Vagina (tissue), 2 donors: ENCODE measurements at places on chromosomes 12 and 14.

GRCh38 chr12:24767016-24767415, 181.9 kb downstream of the BCAT1 start:
- no peak for DNase-seq

DNA sequence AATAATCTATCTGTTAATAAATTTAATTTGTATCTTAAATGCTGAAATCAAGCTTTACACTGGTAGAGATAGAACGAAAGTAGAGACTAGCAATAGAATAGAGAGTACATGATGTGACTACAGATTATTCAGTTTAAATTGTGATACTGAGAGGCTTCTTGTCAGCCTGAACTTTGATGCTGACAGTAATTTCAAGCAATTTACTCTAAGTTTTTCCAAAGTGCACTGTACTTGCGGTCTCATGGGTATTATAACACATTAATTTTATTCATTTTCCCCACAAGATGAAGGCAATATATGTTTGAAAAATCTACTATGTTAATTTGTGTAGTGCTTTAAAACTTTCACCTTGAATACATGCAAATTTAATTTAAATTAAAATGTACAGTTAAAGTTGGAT, 914.0 kb upstream of the FBXO33 start:
- no peak for DNase-seq

GRCh38 chr14:95935228-95935822, 58.7 kb downstream of the TUNAR start:
- DNase-seq: no peak

DNA sequence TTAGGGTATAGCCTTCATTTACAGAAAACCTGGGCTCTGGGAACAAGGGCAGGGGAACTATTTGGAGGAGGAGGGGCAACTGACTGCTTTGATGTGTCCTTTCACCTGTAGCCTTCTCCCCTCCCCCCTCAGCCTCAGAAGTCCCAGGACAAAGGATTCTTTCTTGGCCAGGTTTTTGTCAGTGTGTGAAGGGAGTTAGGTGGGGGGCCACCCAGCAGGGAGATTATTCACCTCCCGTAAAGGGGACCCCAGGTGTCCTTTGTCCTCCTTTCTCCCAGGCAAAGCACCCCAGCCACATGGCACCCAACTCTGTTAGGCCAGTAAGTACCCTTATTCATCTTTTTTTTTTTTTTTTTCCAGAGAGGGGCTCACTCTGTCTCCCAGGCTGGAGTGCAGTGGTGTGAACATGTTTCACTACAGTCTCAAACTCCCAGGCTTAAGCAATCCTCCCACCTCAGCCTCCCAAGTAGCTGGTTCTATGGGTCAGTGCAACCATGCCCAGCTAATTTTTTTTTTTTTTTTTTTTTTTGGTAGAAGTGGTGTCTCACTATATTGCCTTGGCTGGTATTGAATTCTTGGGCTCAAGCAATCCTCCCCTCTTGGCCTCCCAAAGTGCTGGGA, 723 bp upstream of the NFE2 start:
- no peak for DNase-seq

- DNase-seq: no peak
Measured at GRCh38 chr14:55382483-55382882, 29.1 kb downstream of the ATG14 start.

DNA sequence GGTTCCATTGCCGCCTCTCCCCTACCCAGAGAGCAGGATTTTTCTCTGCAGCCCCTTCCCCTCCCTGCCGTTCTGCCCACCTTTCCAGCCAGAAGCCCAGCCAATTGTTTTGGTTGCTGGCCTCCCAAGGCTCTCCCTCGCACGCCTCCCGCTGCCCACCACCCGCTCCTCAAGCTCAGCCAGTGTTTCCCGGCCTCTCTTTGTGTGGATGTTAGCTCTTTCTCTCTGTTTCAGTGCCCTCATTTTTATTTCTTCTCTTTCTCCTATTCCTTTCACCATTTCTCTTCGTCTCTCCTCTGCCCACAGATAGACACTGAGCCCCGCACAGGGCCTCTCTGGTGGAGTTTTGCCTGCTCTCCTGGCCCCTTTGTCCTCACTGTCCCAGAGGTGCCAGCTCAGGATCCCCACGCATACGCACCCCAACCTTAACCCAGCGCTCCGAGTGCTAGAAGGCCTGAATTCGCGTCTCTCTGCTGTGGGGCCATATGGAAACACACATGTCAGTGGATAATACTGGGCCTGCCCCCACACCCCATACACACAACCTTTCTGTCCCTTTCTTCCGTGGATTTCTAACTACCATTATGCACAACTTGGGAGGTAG, 54.9 kb downstream of the SMUG1 start:
- no peak for DNase-seq

GRCh38 chr12:129901254-129901653, 2.6 kb downstream of the TMEM132D start:
- DNase-seq: no peak

- peak; percentile 61 for DNase-seq
Measured at GRCh38 chr12:127294651-127295210, 972.2 kb upstream of the TMEM132C start.

- DNase-seq: no peak
Measured at GRCh38 chr12:66612090-66612775, 66.6 kb downstream of the GRIP1 start.

DNA sequence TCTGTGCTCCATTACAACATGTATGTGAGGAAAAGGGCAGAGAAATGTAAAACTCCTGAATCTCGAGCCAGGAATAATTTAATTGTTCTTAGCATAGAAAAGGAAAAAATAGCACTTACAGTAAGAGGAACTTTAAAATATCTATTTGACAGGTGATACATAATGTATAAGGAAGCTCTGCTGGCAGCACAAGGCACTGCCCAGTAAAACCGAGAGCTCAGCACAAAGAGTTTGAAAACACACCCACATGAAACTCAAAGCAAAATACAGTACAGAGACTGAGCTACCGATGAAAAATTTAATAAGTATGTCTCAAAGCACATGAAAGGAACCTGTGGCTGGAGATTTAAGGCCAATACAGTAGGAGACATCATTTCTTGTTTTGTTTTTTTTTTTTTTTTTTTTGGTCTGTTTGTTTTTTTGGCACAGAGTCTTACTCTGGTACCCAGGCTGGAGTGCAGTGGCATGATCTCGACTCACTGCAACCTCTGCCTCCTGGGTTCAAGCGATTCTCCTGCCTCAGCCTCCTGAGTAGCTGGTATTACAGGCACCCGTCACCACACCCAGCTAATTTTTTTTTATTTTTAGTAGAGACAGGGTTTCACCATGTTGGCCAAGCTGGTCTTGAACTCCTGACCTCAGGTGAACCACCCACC, 19.2 kb downstream of the CLIP1 start:
- DNase-seq: no peak

GRCh38 chr12:39122562-39123204, 217.3 kb upstream of the CPNE8 start:
- DNase-seq: no peak

DNA sequence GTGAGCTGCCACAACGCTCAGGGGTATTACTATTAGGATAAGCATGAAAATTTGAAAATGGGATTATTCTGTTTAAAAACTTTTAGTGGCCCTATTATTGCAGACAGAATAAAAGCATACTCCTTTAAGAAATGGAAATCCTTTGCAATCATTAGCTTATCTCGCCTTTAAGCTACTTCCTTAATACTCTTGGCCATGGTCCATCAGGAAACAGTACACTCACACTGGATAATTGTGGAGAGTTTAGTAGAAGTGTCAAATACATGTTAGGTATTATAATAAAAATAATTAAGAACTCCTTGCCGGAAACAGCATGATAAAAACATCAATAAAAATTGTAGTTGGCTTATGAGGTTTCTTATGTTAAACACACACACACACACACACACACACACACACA, 100.4 kb upstream of the PPFIA2 start:
- no peak for DNase-seq

DNA sequence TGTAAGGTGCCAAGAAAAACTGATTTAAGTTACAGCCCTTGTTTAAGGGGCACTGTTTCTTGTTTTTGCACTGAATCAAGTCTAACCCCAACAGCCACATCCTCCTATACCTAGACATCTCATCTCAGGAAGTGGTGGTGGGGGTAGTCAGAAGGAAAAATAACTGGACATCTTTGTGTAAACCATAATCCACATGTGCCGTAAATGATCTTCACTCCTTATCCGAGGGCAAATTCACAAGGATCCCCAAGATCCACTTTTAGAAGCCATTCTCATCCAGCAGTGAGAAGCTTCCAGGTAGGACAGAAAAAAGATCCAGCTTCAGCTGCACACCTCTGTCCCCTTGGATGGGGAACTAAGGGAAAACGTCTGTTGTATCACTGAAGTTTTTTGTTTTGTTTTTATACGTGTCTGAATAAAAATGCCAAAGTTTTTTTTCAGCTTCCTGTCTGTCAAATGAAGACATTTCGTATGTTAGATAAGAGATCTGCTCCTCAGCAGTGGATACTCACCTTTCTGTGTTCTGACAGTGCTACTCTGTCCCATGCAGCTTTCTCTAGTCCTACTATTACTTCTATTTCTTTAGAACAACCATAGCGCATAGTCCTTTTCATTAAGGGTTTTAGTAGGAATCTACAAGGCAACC, 1.2 kb upstream of the PA2G4 start:
- no peak for DNase-seq

- no peak for DNase-seq
Measured at GRCh38 chr12:33438851-33439586, 600 bp downstream of the SYT10 start.

GRCh38 chr12:21831791-21832344, 57.4 kb upstream of the KCNJ8 start:
- DNase-seq: peak; percentile 88

GRCh38 chr14:73958591-73958990, 8.5 kb downstream of the COQ6 start:
- DNase-seq: no peak

- DNase-seq: no peak
Measured at GRCh38 chr12:113456199-113456598, 15.5 kb downstream of the LHX5 start.

- no peak for DNase-seq
Measured at GRCh38 chr12:78863482-78864402, 832 bp upstream of the SYT1 start.

GRCh38 chr12:132190012-132190755, 45.9 kb downstream of the NOC4L start:
- no peak for DNase-seq

DNA sequence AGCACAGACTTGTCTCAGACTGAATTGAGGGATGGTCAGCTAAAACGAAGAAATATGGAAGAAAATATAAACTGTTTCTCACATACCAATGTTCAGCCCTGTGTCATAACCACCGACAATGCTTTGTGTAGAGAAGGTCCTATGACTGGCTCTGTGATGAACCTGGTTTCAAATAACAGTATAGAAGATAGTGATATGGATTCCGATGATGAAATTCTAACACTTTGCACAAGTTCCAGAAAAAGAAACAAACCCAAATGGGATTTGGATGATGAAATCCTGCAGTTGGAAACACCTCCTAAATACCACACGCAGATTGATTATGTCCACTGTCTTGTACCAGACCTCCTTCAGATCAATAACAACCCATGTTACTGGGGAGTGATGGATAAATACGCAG, 7.9 kb upstream of the MAPK1IP1L start:
- DNase-seq: no peak

DNA sequence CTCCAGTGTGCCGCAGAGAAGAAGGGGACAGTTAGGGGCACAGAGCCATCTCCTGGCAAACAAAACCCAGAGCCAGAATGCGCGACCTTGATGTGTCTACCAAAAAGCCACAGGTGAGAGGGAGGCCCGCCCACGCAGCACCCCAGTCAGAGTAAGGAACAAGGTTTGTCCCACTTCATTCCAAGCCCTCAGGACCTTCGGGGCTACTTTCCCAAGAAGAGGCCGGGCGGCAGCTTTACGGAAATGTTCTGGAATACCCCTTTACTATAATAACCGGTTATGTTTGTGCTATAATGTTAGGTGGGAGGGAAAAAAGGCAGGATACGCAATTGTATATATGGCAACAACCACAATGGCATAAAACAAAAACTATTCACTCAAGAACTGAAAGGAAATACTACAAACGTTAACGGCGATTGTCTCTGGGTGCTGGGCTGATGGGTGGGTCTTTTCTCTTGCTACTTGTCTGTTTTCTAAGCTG, 12.3 kb downstream of the CCDC88C start:
- no peak for DNase-seq

DNA sequence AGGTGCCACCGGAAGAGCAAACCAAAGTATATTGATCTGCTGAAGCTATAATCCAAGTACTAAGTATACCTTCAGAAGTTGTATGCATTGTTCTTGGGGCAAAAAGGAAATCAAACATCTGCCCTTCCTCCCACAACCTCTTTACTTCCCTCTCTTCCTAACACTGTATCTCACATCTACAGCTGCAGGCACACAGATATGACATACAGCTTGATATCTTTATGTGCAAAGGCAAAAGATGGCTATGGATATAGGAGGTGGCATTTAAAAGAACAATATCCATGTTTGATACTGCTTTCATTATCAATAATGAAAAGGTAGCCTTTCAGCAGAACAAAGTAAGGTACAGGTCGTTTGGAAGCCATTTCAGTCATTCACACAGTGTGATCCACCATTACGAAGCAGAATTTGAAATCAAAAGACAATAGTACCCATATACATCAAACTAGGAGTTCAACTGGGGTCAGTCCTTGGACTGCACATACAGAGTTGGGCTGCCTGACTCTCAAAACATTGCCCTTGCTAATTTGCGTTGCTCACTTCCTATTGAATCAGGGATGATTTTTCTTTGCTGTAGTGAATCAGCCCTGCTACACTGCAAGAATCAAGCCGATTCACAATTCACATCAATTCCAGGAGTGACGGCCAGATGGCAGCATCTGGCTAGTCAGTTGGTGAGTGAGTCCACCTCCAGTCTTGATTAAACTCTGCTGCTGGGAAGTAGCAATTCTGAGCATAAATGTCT, 8.9 kb downstream of the ANG start:
- no peak for DNase-seq
